A172 (cell line): ENCODE measurements at places on chromosomes 11 and 22.

- DNase-seq = peak; percentile 85
These were observed 3.1 kb downstream of the CDC42EP1 start for GRCh38 chr22:37563153-37564081.

GRCh38 chr22:45863981-45864751, 112.8 kb downstream of the WNT7B start:
- peak; percentile 39 for DNase-seq

- DNase-seq = no peak
These were observed 54.3 kb downstream of the SCUBE1 start for GRCh38 chr22:43288807-43289420.

DNA sequence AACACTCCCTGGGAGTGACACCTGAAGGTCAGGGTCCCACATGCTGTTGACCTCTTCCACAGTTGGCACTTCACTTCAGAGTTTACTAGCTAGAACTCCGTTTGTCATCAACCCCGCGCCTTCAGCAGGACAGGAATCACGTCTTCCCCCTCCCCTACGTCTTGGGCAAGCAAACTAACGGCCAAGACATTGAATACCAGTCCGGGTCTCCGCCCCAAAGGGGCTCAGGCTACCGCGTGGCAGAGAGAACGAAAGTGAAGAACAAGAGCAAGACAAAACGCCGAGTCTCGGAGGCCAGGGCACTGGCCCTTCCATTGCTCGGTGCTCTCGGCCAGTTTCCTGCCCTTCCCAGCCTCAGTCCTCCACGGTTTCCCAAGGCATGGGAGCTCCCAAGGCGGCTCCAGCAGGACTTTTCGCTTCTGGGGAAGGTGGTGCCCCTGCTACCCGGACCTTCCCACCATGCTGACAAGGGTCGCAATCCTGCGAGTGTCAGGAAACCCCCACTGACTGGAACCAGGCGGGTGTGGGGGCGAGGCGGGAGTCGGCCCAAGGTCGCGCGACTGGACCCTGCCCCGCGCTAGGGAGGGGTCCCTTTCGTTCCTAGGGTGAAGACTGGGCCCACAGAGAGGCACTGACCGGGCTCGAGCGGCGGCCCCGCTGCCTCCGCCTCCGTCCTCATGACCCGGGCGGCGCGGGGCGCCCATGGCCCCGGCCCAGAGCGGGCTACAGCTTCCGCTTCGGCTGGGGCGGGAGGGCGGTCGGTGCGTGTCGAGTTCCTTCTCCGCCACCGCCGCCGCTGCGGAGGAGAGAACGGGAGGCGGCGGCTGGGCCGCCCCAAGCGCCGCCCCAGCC, at the start of gene GUCD1:
Gene GUCD1 (minus strand): TSS at position 826 of the 852 bp plus-strand sequence. CDS start 147 bp downstream, at position 679.
- no peak for DNase-seq

- DNase-seq = no peak
These were observed 10.0 kb upstream of the NFRKB start for GRCh38 chr11:129905402-129905801.

- DNase-seq = peak; percentile 43
These were observed 35.4 kb downstream of the MCHR1 start for GRCh38 chr22:40714499-40715337.
